Stimulated activated CD8-positive, alpha-beta memory T cell treated with anti-CD3 and anti-CD28 coated beads, Interleukin-2, amount 100 ng/mL, for 48 hours (primary cell): ENCODE measurements at places on chromosomes 5 and 9.
A peak's percentile ranks its signal among the peaks of the same experiment; 100 is the strongest.

DNA sequence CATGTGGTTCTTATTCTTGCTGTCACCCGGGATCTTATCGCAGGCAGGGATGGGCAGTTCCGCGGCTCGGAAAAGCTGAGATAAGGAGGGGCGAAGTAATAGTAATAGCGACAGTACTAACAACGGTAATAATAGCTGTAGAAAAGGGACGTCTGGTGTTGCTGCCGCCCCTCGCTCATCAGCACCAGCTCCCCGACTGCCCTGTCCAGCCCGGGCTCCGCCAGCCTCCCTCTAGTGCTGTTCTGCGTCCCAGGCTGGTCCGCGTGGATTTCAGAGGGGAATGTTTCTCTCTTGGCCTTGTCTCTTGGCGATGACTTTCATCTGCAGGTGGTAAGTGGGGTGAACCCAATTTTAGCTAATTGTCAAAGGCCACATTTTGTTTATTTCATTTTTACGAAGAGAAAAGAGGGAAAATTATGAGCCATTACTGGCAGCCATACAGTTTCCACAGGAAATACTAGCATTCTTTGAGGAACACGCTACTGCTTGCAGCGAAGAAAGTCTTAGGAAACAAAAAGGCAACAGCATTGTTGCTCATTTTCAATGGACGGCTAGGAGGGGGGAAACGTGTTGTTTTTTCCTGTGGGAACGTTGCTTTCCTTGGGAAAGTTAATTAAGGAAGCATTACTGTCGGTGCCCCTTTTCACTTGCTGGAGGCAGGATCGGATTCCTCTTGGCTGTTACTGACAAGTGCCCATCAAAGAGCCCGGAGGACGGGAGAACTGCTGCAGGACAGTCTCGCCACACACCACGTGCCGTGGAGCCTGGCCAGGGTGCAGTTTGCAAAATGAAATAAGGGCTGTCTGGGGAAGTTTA, 762 bp downstream of the SNCAIP start:
- no peak for DNase-seq

- DNase-seq, result no peak
Observed at GRCh38 chr5:117456866-117457470, 882.3 kb upstream of the SEMA6A start.

DNA sequence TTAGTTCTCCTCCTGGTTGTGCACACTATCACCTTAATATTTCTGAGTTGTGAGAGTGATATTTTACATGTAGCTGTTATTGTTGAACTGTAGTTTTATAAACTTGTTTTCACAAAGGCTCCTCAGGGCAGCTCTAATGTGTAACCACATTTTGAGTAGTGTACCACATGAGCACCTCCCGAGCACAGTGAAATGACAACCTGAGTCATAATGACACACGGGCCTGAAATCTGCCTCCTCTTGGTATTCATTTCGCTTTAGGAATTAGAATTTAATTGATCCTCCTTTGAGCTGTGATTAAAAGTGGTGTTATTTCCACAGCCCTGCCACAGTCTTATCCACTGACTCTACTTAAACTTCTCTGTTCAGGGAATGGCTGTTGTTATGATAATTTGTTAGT, 7.9 kb downstream of the MTRR start:
- DNase-seq, result no peak

DNA sequence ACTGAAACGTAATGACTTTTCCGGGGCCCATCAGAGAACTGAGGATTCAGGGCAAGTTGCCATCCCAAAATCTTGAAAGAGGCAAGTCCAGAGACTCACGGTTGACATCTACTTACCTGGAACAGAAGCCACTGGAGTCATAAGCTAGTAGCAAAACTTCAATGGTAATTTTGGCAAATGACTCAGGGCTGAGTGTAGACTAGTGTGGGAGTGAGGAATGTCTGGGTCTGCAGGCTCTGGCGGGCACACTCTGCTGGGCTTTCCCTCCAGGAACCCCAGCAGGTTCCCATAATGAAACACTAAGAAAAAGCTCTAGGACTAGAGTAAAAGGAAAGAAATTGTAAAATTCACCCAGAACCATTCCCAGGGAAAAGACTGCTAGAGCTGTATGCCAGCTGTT, 122.9 kb upstream of the NFIL3 start:
- DNase-seq, result no peak

- no peak for DNase-seq
Observed at GRCh38 chr9:117313989-117314388, 100.9 kb downstream of the ASTN2 start.

DNA sequence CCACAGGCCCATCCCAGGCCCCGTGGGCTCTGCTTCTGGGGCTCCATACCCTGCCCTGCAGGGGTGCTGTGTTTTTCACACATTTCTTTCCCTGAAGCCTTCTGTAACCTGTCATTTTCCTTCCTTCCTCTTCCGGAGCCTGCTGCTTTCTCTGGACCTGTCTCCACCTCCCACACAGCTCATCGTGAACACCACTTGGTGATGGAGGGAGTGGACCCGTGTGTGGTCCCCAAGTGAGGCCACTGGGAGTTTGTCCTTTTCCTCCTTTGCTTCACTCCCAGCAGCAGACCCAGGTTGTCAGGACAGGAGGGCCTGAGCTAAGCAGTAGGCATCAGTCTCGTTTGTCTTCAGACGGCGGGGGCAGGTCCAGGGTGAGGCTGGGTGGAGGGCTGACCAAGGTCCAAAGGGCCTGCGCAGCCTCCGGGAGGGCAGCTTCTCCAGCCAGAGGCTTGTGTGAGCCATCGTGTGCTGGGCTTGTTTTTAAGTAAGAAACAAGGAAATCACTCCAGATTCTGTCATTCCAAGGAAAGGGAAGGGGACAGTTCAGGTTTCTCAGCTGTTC, 5.8 kb upstream of the POMT1 start:
- DNase-seq, result no peak

DNA sequence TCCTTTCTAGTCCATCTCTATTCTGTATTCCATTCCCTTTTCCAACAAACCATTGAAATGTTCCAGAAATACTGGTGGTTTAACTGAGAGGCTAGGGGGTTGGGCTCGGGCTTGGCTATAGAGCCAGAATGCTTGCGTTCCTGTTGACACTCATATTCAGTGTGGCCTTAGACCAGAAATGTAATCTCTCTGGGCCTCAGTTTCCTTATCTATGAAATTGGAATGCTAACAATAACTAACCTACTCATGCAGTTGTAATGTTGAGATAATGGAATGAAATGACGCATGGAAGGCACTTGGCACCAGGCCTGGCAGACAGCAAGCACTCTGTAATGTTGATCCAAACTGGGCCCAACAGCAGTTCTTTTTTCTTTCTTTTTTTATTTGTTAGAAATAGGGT, 26.8 kb downstream of the JADE2 start:
- no peak for DNase-seq

DNA sequence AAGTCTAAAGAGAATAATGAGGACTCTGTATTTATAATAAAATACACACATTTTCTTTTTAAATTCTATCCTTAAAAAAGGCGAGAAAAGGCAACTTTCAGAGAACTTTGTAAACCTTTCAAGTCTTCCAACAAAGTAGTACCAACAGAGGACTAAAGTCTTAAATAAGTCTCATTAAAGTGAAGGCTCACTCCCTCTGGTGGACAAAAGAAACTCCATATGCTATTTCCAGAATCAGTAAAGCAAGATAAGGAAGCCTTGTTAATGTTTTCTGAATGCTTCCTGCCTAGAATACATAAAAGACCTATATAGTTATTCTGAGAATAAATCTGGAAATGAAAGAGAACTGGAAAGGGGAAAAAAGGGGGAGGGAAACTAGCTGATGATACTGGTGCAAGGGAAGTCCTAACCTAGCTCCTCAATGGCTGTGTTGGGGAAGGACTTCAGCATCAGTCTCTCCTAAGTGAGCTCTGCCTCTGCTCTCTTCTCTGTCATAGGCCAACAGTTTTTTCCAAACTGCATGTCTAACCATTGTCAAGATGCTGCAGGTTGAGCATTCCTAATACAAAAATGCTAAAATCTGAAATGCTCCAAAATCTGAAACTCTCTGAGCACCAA, 7.2 kb downstream of the HMGCS1 start:
- no peak for DNase-seq

DNA sequence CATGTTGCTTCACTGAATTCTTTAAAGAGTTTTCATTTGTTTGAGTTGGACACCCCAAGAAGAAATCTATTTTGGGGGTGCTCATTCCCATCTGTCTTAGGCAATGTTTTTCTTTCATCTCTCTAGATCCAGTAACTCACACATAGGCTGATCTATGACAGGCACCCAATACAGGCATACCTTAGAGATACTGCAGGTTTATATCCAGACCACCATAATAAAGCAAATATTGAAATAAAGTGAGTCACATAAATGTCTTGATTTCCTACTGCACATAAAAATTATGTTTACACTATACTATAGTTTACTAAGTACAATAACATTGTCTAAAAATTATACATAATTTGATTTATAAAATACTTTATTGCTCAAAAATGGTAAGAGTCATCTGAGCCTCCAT, 364.5 kb downstream of the MTRR start:
- DNase-seq, result no peak

GRCh38 chr9:91778031-91778430, 172.0 kb downstream of the ROR2 start:
- DNase-seq, result no peak

GRCh38 chr5:180126716-180127681, 55.4 kb upstream of the RNF130 start:
- peak; percentile 27 for DNase-seq

GRCh38 chr9:130935648-130936271, 3.3 kb downstream of the FIBCD1 start:
- no peak for DNase-seq

DNA sequence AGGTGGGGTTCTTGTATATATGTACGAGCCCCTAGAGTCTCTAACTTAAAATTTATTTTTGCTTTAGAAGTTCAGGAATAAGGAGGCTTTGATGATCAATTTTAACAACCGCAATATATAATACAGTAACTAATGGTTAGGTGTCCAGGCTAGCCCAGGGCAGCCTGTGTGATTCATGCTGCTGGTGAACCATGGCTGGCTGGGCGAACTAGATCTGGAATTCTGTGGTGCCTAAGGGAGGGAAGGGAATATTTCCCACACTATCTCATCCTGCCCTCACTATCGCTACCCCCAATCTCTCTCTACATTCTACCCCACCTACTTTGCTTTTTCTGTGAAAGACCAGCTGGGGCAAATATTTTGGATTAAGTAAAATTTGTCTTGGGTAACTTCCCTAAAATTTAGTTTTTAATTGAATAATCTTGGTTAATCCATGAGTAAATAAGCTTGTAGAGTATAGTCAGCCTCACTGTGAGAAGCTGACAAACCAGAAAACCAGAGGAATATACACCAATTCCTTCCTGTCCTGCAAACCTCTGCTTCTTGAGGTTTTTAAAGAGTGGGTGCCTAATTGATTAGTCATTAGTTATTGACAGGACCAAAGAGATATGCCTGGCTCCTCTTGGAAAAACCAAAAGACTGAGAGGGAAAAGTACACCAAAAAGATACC, 115.1 kb upstream of the CCDC152 start:
- no peak for DNase-seq

DNA sequence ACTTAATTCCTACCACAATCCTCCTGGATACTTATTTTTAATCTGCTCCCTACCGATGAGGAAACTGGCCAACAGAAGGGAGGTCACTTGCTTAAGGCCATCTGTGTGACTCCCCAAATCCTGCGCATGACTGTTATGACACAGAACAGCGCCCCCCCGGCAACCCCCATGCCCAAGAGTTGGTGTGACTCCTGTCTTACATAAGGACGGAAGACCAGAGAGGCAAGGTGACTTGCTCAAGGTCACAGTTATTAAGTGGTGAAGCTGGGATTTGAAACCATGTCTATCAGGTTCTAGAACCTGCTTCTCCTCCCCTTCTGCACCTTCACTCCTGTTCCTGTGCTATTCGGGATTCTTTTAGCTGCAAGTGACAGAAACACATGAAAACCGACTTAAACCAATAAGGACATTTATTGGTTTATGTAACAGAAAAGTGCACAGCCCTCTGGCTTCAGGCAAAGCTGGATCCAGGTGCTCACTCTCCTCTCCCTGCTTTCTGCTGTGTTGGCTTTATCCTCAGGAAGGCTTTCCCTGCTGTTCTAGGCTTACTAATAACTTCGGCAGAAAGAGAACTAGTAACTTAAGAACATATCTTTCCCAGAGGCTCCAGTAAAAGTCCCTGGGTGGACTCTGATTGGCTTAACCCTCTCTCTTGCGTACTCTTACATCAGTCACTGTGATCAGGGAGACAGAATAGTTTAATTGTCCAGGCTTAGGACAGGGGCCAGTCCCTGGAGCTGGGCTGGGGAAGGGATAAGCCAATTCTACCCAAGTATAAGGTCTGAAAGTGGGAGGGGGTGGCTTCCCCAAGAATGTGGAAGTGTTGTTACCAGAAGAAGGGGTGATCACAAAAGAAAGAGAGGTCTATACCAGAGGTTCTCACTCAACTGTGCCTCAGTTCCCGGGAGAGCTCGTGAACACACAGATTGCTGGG, 43.7 kb downstream of the FGF18 start:
- DNase-seq, result no peak

DNA sequence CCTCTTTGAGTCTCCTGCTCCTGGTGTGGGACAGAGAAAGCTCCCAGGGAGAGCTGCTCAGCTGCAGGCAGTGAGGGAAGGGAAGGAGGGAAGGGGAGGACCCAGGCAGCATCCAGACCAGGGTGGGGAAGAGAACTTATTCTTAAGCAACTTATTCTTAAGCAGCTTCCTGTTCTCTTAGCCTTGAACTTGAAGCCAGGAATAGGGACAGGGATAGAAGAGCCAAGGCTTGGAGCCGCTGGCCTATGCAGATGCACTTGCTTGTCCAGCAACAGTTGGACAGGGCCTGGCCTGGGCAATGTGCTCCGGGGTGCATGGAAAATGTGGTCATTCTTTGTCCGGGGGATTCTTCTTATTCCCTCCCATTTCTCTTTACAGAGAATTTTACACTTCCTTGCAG, 31.4 kb upstream of the SPTLC1 start:
- DNase-seq, result no peak

DNA sequence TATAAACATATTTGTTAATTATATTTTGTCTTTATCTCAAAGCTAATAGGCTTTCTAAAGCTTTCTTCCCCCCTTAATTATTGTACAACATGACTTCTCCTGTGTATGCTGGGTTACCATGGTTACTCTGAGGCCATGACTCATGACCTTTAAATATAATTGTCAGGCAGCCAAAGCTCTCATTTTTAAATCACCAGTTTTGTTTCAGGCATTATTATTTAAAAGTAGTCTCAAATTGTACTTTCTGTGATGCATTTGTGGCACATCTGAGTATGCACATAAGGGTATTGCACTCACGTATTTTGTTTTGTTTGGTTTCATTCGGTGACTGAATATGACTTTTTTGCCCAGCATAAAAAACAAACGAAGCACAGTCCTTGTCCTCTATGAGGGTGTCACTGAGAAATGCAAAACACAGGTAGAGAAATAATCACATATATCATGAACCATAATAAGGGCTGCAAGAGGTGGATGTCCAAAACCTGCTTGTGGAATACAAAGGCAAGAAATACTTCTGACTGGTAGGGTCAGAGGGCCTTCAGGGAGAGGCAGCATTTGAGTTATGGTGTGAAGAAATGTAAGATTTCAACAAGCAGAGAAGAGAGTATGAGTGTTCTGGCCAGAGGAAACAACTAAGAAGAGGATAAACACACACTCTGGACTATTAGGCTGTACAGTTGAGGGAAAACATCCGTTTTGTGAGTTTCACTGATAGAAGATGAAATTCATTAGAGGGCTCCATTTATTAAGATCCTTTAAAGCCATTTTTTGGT, 2.1 kb downstream of the CCDC192 start:
- no peak for DNase-seq

- DNase-seq, result no peak
Observed at GRCh38 chr5:141704782-141705297, 22.8 kb upstream of the ARAP3 start.
